ENCODE measurements at places on chromosomes 4 and X. TPM values are rescaled to one million over a fixed set of nuclear protein-coding genes. Genes with fewer than 3 reads are reported as not detected.
A peak's percentile ranks its signal among the peaks of the same experiment; 100 is the strongest.

Gene GAGE2A
- not detected for total RNA-seq

Gene EGFL6
- not detected for total RNA-seq

Gene UGT2B15
- total RNA-seq = not detected

Gene PPP4R3C
- total RNA-seq = not detected

Gene PSMD10
- total RNA-seq = 97.7 TPM

Gene CXCL9
- not detected for total RNA-seq

- peaks cover 2% of the 10 kb centered on the region for H3K36me3 ChIP-seq
These were observed 446.3 kb upstream of the GNPDA2 start for GRCh38 chr4:45172636-45173035.

DNA sequence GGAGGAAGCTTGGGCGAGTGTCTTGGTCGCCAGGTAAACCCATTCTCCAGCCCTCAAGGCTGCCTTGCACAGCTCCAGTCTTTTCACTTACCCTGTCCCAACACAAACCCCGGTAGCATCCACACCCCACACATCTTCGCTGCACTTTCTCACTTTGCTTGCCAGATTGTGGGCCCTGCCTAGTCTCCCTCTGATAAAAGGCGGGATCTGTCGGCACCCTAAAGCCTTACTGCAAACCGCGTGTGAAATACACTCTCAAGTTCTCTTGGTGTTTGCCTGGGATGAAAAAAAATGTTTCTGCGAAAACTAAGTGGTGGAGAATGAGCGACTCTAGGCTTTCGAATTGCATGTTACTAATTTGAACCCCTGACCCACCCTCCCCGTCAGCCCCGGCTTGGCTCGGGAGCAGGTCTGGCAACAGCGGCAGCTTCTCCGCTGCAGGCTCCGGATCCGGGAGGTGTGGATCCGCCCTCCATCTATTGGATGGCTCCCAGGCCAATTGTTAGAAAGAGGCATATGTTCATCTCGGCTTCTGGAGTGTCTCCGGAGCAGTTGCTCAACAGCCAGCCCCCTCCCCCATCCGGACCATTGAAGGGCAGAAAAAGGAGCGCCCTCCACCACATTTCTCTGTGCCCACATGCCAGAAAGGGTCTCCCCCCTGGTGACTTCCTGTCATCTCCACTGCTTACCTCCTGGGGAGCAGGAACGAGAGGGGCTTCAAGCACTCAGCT, 3.0 kb upstream of the CITED1 start:
- H3K4me3 ChIP-seq = peak overlapping the region; percentile 50
- H3K4me1 ChIP-seq = no peaks in the 10 kb centered on the region
- H3K36me3 ChIP-seq = no peaks in the 10 kb centered on the region
- peak overlapping the region; percentile 17 for H3K27ac ChIP-seq
- H3K27me3 ChIP-seq = peaks cover 4% of the 10 kb centered on the region
- peak; percentile 83 for DNase-seq

GRCh38 chrX:153981771-153982533, 9.4 kb downstream of the TMEM187 start:
- no peak overlapping the region for H3K4me3 ChIP-seq
- no peaks in the 10 kb centered on the region for H3K36me3 ChIP-seq
- no peak for DNase-seq
- no peaks in the 10 kb centered on the region for H3K27me3 ChIP-seq

- no peak overlapping the region for H3K27ac ChIP-seq
- DNase-seq = no peak
- no peaks in the 10 kb centered on the region for H3K4me1 ChIP-seq
- H3K36me3 ChIP-seq = no peaks in the 10 kb centered on the region
- no peak overlapping the region for H3K4me3 ChIP-seq
These were observed 199.6 kb downstream of the VEGFC start for GRCh38 chr4:176592976-176593670.

DNA sequence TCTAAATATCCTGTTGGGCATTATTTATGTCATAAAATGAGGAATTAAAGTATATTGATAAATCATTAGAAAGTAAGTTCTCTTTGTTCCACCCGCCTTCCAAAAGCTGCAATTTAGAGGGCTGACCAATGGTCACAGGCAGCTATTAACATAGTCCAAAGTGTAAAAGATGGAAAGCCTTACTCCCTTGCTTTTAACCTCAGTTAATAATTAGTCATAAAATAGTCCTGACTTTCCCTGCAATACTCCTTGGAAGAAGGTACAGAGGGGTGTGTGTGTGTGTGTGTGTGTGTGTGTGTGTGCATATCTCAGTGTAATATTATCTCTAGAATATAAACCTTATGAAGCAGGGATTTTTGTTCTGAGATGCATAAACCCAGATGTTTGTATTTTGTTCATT, 275.4 kb downstream of the FAT4 start:
- no peak for DNase-seq
- H3K27ac ChIP-seq = no peak overlapping the region
- H3K4me3 ChIP-seq = no peak overlapping the region

- peaks cover 22% of the 10 kb centered on the region for H3K36me3 ChIP-seq
- H3K4me3 ChIP-seq = no peak overlapping the region
- H3K27me3 ChIP-seq = no peaks in the 10 kb centered on the region
- DNase-seq = no peak
These were observed 12.7 kb downstream of the MAD2L1 start for GRCh38 chr4:120053911-120054310.

- no peak overlapping the region for H3K27ac ChIP-seq
- peaks cover 1% of the 10 kb centered on the region for H3K36me3 ChIP-seq
- peaks cover 44% of the 10 kb centered on the region for H3K4me1 ChIP-seq
- H3K4me3 ChIP-seq = no peak overlapping the region
- peak; percentile 43 for DNase-seq
- H3K27me3 ChIP-seq = no peaks in the 10 kb centered on the region
These were observed 111.0 kb downstream of the MID1 start for GRCh38 chrX:10509397-10509796.

DNA sequence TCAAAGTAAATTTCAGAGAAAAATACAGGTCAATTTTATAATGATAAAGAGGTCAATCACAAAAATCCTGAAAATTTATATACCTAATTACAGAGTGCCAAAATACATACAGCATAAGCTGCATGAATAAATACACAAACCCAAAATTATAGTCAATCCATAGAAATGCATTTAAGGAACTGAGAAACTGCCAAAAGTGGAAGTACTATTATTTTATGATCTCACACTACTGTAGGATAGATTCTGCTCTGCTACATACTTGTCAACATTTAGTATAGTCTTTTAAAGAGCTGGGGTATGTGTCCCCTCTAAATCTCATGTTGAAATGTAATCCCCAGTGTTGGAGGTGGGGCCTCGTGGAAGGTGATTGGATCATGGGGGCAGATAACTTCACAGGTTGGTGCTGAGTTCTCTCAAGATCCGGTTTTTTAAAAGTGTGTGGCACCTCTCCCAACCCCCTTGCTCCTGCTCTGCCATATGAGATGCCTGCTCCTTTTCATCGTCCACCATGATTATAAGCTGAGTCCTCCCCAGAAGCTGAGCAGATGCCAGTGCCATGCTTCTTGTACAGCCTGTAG, 31.8 kb downstream of the CHIC2 start:
- DNase-seq = no peak
- H3K27ac ChIP-seq = no peak overlapping the region
- no peaks in the 10 kb centered on the region for H3K27me3 ChIP-seq

- no peaks in the 10 kb centered on the region for H3K27me3 ChIP-seq
- H3K4me3 ChIP-seq = no peak overlapping the region
- no peak for DNase-seq
These were observed 39.3 kb upstream of the XK start for GRCh38 chrX:37646254-37646653.

DNA sequence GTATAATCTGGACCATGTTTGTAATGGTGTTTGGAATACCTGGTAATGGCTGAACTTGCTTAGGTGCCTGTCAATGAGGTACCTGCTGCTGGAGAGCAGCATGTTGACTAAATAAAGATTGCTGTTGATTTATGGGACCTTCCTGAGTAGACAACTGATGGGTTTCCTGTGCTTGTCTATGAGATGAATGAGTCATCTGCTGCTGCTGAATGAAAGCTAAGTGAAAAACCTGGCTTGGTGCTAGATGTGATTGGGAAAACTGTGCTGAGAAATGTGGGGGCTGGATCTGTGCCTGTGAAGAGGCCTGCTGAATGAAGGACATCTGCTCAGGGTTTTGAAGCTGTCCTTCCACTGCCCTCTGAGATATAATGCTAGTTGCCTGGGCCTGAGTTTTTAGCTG, 69.6 kb downstream of the WNK3 start:
- H3K4me3 ChIP-seq = no peak overlapping the region
- DNase-seq = no peak
- no peaks in the 10 kb centered on the region for H3K4me1 ChIP-seq
- H3K27me3 ChIP-seq = no peaks in the 10 kb centered on the region
- H3K36me3 ChIP-seq = no peaks in the 10 kb centered on the region
- no peak overlapping the region for H3K27ac ChIP-seq

DNA sequence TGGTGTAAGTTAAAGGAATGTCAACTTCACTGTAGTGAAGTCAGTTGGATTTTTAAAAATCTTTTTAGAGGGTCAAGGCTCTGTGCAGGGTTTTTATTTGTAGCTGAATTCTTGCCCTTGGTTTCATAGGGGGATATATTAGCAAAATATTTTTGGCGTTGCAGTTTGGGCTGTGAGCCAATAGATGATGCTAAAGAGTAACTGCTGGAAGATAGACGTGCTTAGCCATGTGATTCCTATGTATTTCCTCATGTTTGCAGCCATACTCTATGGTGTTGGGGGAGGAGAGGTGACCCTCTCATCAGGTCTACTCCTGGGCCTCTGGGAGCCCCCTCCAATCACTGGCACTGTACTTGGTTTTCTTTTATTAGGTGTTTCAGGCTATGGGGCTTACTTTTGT, 246.7 kb upstream of the ARHGAP24 start:
- peak; percentile 26 for DNase-seq
- H3K36me3 ChIP-seq = no peaks in the 10 kb centered on the region
- H3K27me3 ChIP-seq = no peaks in the 10 kb centered on the region
- no peak overlapping the region for H3K27ac ChIP-seq
- no peak overlapping the region for H3K4me3 ChIP-seq

GRCh38 chrX:8844157-8844556, 43.0 kb upstream of the FAM9A start:
- no peaks in the 10 kb centered on the region for H3K27me3 ChIP-seq
- no peak overlapping the region for H3K4me3 ChIP-seq
- no peaks in the 10 kb centered on the region for H3K4me1 ChIP-seq
- no peak for DNase-seq
- H3K36me3 ChIP-seq = no peaks in the 10 kb centered on the region

DNA sequence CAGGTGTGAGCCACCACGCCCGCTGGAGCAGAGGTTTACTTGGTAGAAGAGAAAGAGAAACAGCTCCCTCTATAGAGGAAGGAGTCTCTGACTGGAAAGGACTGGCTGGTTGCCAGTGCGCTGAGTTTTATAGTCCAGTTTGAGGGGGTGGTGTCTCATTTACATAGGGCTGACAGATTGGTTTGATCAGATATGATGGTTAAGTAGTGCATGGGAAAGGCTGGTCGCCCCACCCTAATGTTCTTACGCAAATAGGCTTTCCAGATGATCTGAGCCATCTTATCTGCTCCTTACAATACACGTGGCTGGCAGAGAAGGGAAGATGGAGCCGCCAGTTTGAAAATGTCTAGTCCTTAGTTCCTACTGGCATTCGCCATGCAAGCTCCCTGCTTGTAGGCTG, 439.5 kb downstream of the NAF1 start:
- no peaks in the 10 kb centered on the region for H3K27me3 ChIP-seq
- DNase-seq = no peak
- no peaks in the 10 kb centered on the region for H3K4me1 ChIP-seq

DNA sequence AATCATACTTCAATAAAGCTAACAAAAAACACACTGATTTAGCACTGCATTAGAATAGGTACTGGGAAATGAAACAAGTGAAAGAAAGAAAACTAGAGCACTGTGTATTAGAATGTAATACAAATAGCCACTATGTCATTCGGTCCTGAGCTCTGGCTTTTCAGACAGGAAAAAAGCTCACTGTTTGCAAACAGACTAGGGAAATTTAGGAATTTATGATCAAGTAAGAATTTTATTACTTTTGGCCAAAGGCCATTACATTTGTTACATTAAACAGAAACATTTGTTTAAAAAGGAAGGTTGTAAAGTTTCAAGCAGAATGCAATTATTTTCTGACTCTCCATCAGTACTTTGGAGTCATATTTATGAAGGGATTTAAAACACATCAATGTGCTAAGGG, 68.7 kb downstream of the KLHL8 start:
- no peaks in the 10 kb centered on the region for H3K27me3 ChIP-seq
- H3K4me3 ChIP-seq = no peak overlapping the region
- no peaks in the 10 kb centered on the region for H3K4me1 ChIP-seq
- no peak overlapping the region for H3K27ac ChIP-seq
- no peaks in the 10 kb centered on the region for H3K36me3 ChIP-seq

DNA sequence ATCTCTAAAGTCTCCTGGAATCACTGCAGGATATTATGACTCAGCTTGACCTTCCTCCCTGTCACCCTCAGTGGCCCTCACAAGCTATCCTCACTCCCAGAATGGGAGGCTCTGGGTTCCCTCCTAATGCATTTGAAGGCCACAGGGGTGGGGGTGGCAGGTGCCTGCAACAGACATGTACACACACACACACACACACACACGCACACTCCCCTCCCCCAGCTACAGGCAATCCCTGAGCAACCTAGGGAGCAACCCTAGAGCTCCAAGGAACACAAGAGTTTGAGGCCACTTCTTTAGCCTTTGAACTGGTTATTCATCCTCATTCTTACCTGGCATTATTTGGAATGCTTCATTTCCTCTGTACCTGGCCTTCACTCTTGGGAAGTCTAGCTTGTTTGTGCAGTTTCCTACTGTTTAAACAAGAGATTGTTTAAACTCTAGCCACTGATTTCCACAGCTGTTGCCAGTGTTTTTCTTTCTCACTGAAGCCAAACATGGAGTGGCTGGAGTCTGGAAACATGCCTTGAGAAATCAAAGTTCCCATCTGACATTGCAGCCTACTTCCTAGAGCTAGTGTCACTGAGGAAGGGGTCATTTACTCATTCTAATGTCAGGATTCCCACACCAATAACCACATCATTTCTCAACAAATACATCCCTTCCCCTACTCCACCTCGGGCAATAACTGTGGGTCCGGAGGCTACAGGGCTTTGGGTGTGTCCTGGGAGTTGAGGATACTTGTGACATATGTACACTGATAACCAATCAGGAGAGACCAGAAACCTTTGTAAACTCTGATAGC, 37.7 kb downstream of the MAOA start:
- DNase-seq = no peak
- H3K27me3 ChIP-seq = no peaks in the 10 kb centered on the region
- H3K4me1 ChIP-seq = no peaks in the 10 kb centered on the region
- no peak overlapping the region for H3K4me3 ChIP-seq
- H3K36me3 ChIP-seq = no peaks in the 10 kb centered on the region

GRCh38 chr4:78038704-78039103, 18.4 kb upstream of the FRAS1 start:
- peaks cover 8% of the 10 kb centered on the region for H3K4me1 ChIP-seq
- H3K4me3 ChIP-seq = no peak overlapping the region
- H3K36me3 ChIP-seq = no peaks in the 10 kb centered on the region

DNA sequence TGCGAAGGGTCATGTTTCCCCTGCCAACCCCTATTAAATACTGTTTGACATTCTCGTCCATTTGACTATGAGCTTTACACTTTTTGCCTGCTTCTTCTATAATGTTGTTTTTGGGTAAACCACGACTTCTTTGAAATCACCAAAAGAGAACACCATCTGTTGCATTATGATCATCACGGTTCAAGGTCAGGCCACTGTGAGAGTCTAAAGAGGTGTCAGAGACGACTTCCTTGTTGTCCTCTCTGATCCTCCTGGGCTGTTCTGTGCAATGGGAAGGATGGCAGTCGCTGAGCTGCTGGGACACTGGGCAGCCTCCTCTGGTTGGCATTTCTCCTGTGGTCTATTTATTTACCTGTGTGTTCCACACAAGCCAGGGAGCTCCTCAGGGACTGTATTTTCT, 137.5 kb downstream of the RASL11B start:
- DNase-seq = no peak
- no peaks in the 10 kb centered on the region for H3K27me3 ChIP-seq
- no peak overlapping the region for H3K27ac ChIP-seq
- H3K4me3 ChIP-seq = no peak overlapping the region
- H3K36me3 ChIP-seq = no peaks in the 10 kb centered on the region

All from SJCRH30 (cell line).